ENCODE measurements at places on chromosomes 13 and 19. TPM values are rescaled to one million over a fixed set of nuclear protein-coding genes. Genes with fewer than 3 reads are reported as not detected.

GRCh38 chr13:95485518-95486144 is 66.9 kb upstream of the CLDN10 start:
- H3K4me3 ChIP-seq, result no peak overlapping the region
- no peak overlapping the region for H3K27ac ChIP-seq
- H3K27me3 ChIP-seq, result no peaks in the 10 kb centered on the region
- H3K4me1 ChIP-seq, result no peaks in the 10 kb centered on the region

DNA sequence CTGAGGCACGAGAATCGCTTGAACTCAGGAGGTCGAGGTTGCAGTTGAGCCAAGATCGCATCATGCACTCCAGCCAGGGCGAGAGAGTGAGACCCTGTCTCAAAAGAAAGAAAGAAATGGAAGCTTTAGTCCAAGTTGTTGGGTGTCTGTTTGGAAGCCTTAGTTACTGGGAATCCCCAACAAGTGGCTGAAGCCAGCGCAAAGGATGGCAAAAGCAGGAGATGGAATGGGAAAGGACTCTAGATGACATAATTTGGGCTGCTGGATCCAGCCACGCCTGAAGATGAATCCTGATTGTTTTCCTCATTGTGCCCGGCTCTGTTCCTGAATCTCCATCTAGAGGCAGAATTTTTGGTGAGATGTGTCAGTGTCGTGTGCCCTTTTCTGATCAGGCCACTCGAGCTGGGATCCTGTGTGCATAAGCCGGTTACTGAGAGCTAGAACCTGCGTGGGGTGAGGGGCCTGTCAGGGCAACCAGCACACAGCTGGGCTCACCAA is 18.1 kb downstream of the CEBPA start:
- peaks cover 4% of the 10 kb centered on the region for H3K36me3 ChIP-seq
- H3K4me3 ChIP-seq, result no peak overlapping the region
- peaks cover 28% of the 10 kb centered on the region for H3K27me3 ChIP-seq
- H3K4me1 ChIP-seq, result peaks cover 16% of the 10 kb centered on the region
- no peak for DNase-seq

GRCh38 chr13:111568290-111568689 is 247.8 kb downstream of the TEX29 start:
- no peaks in the 10 kb centered on the region for H3K36me3 ChIP-seq
- no peak overlapping the region for H3K4me3 ChIP-seq
- H3K27ac ChIP-seq, result no peak overlapping the region
- no peaks in the 10 kb centered on the region for H3K4me1 ChIP-seq

The RAB3D gene
- total RNA-seq, result 7.5 TPM

The LRRC4B gene
- not detected for total RNA-seq

DNA sequence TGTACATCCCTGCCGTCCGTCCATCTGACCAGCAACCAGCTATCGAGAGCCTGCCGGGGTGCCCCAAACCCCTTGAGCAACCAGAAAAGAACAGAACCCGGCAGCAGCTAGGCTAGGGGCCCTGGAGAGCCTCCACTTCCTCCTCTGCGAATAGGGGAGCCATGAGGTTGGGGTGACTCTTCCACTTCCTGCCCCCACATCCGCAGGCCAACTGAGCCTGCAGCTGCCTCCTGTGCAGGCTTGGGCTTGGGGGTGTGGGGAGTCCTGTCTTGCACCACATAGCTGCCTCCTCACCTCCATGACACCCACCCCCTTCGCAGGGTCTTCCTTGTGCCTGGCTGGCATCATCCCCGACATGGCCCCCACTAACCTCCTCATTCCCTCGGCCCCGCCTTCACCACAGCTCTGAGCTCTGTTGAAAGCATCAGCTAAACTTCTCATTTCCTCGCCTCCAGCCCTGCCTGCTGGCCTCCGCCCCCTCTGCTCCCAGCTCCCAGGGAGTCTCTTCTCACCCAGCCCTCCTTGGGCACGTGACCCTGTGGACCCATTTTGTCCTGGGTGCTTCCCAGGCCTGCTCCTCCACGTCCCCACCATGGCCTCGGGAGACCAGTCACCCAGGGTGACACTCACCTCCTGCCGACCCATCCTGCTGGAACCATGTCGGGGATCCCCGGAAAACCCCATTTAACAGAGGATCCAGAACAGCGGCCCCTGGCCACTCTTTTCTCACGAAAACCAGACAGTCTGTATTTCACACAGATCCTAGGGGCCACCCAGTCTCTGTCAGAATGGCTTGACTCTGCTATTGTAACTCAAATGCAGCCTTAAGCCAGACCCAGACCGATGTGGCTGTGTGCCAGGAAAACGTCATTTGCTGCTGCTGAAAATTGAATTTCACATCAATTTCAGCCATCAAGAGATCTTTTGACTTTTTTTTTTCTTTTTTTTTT is 50.4 kb downstream of the MYO9B start:
- peaks cover 20% of the 10 kb centered on the region for H3K36me3 ChIP-seq
